Thyroid gland (tissue), 4 donors: ENCODE measurements at places on chromosomes 7 and 10. TPM values are rescaled to one million over a fixed set of nuclear protein-coding genes. Genes with fewer than 3 reads are reported as not detected.

GRCh38 chr7:69889976-69890351 lies 291.7 kb downstream of the AUTS2 start:
- DNase-seq, result no peak

- DNase-seq, result no peak
Observed at GRCh38 chr7:4928445-4928844, 30.5 kb downstream of the MMD2 start.

- DNase-seq, result peak; percentile 60
Observed at GRCh38 chr7:101108330-101108857, 18.5 kb upstream of the SERPINE1 start.

DNA sequence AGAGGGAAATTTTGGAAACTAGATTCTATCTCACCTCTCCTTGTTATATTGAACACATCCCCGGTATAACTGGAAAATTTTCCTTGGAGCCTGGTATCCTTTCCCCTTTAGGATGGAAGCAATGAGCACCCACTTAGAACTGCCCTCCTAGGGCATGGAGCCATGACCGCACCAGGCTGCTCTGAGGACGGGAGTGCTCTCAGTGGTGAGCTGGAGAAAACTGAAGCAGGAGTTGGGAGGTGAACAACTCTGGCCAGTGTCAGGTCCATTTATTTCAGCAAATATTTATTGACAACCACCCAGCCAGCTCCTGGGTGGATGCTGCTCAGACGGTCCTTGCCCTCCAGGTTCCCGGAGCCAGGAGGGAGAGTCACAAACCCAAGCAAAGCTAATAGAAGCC lies 278.1 kb downstream of the WDR11 start:
- DNase-seq, result peak; percentile 39

DNA sequence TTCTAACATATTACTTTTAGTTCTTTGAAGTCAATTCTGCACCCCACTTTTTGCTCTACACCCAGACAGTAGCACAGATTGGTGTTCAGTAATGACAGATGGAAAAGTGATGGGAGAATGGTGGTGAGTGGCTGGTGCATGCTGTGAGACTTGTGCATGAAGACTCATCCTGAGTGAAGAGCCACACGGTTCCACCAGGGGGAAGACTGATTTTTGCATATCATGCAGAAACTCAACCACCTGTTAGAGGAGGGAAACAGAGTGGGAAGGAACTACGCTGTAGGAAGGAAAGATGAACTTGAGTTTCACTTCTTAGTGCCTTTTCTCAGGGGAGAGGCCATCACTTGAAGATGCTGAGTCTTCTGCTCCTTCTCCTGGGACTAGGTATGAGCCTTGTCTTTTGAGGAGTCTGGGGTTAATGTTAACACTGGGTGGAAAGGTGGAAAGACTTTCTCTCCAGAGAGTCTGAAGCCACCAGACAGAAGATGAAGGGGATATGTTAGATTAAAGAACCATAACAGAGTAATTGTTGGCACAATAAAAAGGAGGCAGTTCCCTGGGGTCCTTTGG lies 9.3 kb upstream of the PRSS1 start:
- DNase-seq, result no peak

DNA sequence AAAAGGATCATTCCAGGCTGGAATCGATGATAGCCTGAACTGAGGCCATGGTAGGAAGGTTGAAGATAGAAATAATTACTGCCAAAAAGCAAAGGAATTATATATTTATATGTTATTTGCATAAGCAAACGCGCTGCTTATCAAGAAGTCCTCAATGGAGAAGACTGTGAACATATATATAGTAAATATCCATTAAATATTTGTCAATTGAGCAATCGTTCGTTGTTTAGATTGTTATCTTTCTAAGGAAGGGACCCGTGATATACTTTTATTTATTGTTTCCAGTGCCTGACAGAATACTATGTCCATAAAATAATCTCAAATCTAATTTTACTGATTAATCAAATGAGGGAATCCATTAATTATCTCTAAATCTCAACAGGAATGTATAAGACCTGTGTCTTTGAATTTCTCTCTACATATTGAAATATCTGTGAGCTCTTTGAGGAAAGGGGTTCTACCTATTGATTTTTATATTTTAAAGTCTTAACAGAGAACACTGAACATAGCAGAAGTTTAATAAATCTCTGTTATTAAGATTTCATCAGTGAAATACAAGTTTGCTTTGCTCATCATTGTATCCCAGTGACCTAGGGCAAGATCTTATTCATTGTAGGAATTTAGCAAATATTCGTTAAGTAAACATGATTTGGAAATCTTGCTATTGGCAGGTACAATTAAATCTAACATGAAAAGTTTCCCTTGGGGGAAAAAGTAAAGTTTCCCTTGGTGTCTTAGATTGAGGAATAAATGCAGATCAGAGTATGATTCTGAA lies 12.0 kb upstream of the HERC4 start:
- DNase-seq, result no peak

DNA sequence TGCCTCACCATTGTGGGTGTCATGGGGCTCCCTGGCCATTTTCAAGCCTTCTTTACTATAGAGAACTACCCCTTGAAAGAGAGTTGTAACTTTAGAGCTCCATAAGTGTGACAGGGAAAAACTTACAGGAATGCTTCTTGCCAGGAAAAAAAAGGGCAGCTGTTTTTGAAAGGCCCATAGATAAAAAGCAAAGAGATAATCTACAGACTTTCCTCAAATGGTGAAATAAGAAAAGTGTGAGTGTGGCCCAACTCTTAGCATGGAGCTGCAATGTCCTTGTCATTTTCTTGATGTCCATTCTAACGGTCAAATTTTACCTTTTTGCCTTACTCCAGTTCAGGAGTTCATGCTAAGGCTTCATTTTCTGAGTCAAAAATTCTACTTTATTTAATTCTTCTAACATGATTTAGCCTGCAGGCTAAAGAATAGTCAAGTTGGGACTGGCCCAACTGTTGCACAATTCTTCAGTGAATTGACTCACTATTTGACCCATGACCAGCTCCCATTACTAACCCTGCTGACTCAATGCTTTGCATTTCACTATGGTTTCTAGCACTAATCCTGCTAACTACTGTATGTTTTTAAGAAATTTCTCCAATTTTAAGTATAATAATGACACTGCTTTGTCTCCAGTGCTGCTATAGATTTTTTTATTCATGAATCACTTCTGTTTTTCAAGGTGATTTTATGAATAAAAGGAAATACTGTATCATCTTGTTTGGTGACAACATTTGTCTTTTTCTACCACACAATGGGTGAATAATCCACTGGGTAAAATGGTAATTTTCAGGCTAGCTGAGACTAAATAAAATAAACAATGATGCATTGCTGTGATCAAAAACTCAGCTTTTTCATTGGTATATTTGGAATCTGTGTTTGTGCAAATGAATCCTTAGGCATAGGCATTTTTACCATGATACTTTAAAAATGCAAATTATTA lies 41.4 kb upstream of the SGCE start:
- DNase-seq, result peak; percentile 17

DNA sequence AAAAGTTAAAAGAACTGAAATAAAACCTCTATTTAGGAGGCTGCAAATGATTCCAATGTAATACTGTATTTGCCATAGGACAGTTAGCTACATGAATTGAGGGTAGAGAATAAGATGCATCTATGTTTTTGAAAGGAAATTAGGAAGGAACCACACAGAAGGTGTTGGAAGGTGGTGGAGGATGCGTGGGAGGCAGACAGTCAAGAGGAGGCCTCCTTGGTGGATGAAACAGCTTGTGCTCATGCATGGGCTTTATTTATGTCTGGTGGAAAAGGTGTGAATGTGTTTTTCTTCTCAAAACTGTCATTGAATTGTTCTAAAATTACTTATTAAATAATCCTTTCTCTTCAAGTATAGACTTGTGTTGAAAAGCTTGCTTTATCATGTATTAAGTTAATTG lies 314.4 kb upstream of the NPSR1 start:
- no peak for DNase-seq

DNA sequence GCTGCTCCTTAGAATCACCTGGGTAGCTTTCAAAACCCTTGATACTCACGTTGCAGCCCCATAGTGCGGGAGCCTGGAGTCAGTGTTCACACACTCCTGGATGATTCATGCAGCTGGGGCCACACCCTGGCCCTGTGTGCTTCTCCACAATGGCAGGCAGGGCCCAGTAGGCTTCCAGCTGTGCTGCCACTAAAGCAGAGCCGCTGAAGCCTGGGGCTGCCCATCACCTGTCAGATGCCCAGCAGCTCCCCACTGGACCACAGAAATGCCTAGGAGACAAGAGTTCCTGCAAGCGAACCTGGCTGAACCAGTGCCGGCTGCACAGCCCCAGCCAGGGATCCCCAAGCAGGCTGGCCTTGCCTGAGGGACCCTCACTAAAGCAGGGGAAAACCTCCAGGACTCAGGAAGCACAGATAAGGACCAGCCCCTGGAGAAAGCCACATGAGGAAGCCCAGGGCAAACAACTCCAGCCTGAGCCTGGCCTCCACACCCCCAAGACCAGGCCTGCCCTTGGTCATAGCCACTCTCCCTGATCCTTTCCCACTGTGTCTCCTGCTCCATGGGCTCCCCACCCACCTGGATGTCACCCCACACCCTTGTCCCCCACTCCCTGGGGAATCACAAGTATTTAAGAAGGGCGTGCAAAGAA lies 111.9 kb downstream of the GRID1 start:
- DNase-seq, result no peak

GRCh38 chr10:101993221-101993620 lies 62.8 kb downstream of the ARMH3 start:
- no peak for DNase-seq

DNA sequence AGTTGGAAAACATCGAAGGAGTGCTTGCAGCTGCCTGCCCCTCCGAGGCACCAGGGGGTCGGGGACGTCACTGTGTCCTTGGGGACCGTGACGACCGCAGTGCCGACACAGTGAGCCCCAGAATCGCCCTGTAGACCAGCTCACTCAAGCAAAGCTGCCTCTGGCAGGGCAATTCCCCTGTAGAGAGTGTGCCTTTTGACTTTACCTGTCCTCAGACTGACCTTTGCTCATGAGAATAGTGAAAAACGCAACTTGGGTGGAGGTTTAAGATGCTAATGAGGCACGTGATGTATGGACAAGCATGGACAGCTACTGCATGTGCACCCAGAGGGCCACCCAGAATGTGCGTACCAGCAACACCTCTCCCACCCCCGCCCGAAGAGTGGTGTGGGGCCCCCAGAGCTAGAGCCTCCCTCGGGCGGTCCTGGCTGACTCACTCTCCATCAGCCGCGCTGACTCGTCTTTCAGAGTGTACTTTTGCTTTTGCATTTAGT lies 271.9 kb downstream of the ADARB2 start:
- no peak for DNase-seq

DNA sequence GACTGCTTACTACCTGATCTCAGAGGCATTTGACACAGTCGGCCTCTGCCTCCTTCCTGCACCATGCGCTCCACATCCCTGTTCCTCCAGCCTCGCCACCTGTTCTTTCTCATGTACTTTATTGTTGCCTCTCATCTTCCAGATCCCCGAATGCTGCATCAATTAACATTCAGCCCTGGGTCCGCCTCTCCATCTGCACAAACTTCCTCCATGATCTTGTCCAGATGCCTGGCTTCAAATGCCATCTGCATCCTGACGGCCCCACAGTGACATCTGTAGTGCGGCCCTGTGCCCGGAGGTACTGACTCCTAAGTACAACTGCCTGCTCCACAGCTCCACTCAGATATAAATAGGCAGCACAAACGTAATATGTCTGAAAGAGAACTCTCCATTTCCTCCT lies 51.2 kb upstream of the STK17A start:
- no peak for DNase-seq

GRCh38 chr7:14846405-14846804 lies 56.1 kb downstream of the DGKB start:
- no peak for DNase-seq

DNA sequence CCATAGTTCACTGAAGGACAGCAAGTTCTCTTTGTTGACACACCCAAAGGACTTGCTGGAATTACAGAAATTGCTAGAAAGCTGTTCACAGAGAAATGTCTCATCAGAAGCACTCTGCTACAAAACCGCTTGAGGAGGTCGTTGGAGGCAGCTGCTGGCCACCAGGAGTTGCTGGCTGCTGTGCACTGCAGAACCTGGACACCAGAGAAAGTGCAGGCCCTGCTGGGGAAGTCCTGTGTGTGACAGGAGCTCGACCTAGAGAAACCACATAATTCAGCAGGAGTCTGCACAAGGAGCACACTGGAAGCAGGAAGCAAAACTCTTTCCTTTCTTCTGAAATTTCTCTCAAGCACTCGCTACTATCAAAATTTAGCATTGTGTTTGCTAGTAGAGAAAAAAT lies 461.5 kb upstream of the GHITM start:
- no peak for DNase-seq

GRCh38 chr7:102080434-102081243 lies 206.0 kb upstream of the SH2B2 start:
- no peak for DNase-seq

- DNase-seq, result no peak
Observed at GRCh38 chr7:104883248-104883717, 130.7 kb upstream of the KMT2E start.

- DNase-seq, result no peak
Observed at GRCh38 chr10:62352356-62352970, 21.7 kb upstream of the ZNF365 start.

The CD36 gene
- total RNA-seq, result 137 TPM

The MUC12 gene
- total RNA-seq, result not detected

The ATP5F1C gene
- 318 TPM for total RNA-seq
